ENCODE measurements at places on chromosomes 4 and X. TPM values are rescaled to one million over a fixed set of nuclear protein-coding genes. Genes with fewer than 3 reads are reported as not detected.

MAGEA8 gene
- not detected for total RNA-seq

PPEF2 gene
- 0.63 TPM for total RNA-seq

TMEM150C gene
- total RNA-seq, result 0.21 TPM

C4orf50 gene
- total RNA-seq, result 0.21 TPM

SH2D1A gene
- 34.2 TPM for total RNA-seq

All from mononuclear cell (primary cell).